ENCODE measurements at places on chromosomes 7 and 10.

DNA sequence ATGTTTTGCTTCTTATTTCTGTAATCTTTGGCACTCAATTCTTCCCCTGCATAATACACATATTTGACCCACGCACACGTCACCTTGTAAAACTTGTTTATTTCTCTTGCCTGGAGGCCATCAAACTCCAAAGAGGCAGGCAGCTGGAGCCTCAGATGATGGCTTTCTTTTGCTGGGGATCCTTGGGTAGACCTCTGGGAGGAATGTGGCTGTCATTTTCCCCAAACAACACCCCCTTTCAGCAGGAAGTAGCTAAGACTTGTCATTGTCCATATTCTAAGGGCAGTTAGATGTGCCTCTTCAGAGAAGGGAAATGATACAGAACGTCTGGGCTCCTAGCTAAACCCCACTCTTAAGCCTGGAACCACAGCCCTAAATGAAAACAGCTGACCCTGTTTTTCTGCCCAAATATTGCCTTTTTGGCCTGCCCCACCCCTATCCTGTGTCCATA, 111.3 kb downstream of the ITGB8 start:
- DNase-seq = no peak

DNA sequence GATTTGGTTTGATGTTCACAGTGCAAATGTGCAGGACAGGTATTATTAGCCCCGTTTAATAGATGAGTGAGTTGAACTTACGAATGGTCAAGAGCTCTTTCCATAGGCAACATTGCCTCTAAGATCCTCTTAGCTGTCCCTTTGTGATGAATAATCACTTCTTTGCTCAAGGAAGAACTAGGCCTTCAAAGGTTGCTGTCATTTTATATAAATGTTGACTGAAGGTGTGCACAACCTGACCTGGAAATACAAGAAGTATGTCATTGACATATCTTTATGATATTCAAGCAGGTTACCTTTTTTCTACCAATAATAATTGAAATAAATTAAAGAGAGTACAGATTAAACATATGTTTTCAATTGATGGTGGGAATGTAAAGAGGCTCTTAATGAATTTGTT, 48.5 kb upstream of the GLCCI1 start:
- DNase-seq = no peak

DNA sequence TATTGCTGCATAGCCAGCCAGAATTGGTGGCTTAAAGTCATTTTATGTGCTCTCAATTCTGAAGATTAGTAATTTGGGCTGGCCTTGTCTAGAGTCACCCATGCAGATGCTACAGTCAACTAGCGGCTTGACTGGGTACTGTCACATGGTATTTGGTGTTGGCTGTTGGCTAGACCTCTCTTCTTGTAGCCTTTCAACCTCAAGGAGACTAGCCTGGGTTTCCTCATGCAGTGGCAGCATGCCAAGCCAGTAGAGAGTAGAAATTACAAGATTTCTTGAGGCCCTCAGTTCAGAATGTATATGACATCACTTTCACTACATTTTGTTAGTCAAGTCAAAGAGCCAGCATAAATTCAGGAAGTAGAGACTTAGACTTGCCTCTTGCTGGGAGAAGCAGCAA, 3.7 kb upstream of the ZNF800 start:
- no peak for DNase-seq

DNA sequence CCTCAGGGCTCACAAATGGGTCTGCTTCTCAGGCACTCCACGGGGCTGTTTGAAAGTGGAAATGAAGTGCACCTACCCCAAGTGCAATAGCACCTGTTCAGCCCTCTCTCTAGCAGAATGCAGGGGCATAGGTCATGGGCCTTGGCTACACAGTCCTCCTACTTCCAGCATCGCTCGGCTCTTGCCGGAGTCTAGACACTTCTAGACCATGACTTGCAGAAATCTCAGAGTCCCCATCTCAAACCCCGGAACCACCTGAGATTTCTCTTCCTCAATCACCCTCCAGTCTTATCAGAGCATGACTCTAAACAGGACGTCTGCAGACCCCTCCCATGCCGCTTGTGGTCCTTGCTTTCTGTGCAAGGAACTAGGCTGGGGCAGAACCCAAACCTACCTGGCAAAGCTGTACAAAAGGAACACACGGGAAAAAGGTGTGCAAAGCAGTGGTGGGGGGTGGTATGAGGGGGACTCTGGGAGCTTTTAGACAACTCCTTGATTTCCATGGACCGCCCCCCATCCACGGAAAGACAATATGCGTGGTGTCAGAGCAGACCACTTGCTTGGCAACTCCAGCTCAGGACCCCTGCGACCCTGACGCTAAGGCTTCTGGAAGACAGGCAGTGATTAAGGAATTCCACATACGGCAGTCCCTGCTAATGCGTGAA, 13.8 kb downstream of the TMEM273 start:
- no peak for DNase-seq
